ENCODE measurements at places on chromosomes 4 and X.

DNA sequence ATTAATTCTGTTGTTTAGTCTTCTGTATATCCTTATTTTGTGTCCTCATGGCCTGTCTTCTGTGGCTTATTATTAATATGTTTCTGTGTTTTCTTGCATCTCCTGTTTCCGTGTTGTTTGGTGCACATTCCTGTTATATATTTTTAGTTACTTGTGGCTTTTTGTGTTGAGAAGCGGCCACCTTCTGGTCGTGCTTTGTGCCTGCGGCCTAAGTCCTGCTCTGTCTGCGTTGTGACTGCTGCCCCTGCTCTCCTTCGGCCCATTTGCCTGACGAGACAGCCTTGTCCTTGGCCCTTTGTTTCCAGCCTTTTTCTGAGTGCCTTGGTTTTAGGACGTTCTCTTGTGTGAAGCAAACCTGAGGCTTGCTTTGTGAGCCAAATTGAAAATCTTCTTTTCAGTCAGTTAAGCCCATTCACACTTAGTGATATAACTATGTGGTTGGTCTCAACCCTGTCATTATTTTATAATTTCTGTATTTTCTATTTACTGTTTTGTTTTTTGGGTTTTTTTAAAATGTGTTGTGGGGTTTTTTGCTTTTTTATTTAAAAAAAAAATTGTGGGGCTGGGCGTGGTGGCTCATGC is 43.8 kb downstream of the TNIP2 start:
- DNase-seq = peak; percentile 43

DNA sequence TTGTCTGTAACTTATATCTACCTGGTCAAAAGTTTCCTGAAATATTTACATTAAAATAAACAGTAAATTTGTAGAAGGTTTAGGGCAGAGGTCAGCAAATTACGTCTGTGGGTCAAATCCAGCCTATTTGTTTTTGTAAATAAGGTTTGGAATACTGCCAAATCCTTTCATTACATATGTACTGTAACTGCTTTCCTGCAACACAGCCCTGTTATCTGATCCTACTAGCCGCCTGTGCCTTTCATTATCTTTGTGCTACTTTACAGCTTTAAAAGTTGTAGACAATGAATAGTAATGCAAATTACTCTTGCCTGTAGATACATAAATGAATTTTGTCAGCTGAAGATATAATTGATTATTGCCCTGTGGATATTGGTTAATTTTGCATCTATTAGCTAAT is 369.6 kb upstream of the SLC7A11 start:
- DNase-seq = no peak

GRCh38 chrX:103362474-103362873 is 6.2 kb downstream of the TCEAL9 start:
- peak; percentile 18 for DNase-seq

DNA sequence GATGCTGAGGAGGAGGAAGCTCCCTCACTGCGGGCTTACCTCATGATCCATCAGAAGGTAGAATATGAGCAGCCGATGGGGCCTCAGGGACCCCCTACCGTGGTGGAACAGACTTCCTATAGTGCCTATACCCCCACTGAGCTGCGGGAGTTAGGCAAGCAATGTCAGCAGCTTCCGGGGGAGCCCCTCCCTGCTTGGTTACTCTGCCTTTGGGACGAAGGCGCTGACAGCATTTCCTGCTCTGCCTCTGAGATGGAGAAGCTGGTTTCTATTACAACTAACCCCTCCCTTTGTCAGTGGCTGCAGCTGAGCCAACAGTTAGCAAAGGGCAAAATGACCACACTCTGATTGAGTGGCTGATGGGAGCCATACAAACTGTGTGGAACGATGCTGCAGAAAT is 430.7 kb downstream of the IDS start:
- DNase-seq = peak; percentile 24

DNA sequence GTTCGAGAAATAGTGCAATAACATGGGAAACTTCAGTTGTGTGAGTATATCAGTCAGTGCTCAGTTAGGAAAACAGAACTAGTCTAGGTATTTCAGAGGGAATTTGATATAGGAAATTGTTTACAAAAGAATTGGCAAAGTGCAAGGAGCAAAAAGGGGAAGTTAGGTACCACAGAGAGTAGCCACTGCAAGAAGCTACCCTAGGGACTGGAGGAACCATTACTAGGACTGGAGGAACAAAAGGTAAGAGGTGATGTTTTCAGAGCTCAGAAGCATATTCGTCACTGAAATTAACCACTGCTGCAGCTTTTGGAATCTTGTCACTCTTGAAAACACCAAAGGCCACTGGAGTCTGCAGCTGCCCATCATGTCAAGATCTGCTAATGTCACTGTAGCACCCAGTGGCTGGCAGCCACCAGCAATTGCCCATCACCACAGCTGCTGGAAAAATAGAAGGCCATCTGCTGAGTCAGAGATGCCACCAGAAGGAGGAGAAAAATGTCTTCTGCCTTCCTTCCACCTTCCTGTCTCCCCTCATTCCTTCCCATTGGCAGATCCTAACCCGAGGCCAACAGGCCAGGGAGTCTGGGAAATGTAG is 160.6 kb upstream of the RPS6KA3 start:
- peak; percentile 75 for DNase-seq

DNA sequence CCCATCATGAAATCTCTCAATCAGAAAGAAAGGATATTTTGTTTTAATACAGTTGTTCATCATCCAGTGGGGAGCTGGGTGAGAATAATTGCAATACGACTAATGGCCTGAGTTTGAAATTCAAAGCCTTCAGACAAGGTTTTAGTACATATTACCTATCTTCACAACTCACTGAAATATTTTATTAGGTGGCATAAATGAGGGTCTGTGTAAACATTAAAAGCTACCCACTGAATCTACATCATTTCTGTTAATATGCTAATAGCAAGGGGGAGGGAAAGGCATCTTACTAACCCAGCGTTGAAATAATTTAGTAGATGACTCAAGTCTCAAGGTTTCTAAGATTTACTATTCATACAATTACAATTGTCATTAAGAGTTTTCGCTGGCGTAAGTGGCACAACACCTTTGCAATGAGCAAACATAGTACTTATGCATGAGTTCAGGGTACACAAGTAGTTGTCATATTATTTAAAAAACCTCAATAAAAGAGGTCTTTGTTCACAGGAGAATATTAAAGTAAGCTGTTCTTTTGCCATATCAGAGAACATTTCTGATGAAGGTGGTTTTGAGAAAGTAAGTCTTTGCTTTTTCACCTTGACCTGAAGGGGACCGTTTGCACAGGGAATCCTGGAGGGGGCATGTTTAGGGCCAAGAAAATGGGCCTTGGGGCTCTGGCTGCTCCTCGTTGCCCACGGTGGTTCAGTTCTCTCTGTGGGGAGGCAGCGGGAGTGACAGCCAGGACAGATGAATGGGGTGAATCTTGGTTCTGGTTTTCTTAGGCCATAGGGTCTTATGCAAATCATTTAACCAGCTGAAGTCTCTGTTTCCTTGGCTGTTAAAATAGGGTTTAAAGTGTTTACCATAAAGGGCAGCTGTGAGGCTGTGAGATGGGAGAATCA is 4.5 kb upstream of the RHOH start:
- DNase-seq = no peak

- no peak for DNase-seq
Observed at GRCh38 chr4:145231906-145232700, 51.7 kb upstream of the OTUD4 start.

GRCh38 chrX:148513661-148514060 is 13.2 kb downstream of the AFF2 start:
- no peak for DNase-seq

- no peak for DNase-seq
Observed at GRCh38 chr4:145829629-145830395, 108.8 kb downstream of the ZNF827 start.

DNA sequence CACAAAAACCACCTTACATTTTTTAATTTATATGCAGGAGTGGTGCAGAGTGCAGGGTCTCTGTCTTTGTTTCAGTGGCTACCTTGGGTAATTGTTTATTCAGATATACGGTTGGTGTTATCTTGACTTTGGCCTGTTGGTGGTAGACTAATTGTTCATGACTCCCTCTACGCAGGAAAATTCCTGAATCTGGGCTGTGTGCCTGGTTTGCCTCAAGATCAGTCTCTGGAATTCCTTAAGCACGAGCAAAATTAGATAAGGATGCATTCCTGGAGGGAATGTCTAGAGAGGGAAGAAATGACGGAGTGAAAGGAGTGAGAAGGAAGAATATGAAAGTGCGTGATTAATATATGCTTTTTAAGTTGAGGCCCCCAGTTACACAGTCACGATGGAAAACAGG is 576.9 kb upstream of the PCDH10 start:
- DNase-seq = no peak

- no peak for DNase-seq
Observed at GRCh38 chrX:121642415-121642814, 595.0 kb downstream of the GLUD2 start.

- no peak for DNase-seq
Observed at GRCh38 chr4:177853229-177853628, 411.0 kb upstream of the AGA start.

- no peak for DNase-seq
Observed at GRCh38 chr4:79899481-79899880, 173.5 kb downstream of the ANTXR2 start.

DNA sequence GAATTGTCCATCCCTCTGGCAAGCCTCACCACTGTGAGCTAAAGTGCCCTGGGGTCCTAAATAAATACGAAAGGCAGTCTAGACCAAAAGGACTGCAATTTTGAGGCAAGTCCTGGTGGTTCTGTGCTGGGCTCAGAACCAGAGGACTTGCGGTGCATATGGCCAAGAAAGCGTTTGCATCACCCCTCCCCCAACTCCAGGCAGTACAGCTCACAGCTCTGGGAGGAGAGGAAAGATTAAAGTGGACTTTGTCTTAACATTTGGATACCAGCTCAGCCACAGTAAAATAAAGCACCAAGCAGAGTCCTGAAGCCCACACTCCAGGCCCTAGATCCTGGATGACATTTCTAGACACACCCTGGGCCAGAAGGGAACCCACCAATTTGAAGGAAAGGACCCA is 24.9 kb downstream of the RNF128 start:
- DNase-seq = no peak

All from myocyte (in vitro differentiated cells).